SHP77 treated with DMSO at 0.1 percent for 48 hours (cell line): ENCODE measurements at places on chromosomes 1 and 21.

- DNase-seq: peak; percentile 72
Observed at GRCh38 chr1:22969304-22969709, 3.4 kb downstream of the LACTBL1 start.

DNA sequence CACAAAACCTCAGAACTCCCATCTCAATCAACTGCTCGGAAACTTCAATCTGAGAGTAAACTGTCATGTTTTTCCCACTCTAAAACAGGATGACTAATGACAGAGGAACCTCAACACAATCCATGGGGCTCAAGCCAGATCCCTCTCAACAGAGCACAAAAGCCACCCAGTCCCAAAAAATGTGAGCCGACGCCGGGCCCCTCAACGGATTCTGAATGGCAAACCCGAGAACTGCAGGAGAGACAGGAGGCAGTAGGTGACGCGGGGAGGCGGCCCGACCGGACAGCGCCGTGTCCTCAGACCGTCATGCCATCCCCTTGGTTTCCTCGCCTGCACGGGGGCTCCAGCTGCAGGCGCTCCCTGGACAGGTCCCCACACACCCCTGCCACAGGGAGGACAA, 53.4 kb downstream of the SSBP3 start:
- no peak for DNase-seq

DNA sequence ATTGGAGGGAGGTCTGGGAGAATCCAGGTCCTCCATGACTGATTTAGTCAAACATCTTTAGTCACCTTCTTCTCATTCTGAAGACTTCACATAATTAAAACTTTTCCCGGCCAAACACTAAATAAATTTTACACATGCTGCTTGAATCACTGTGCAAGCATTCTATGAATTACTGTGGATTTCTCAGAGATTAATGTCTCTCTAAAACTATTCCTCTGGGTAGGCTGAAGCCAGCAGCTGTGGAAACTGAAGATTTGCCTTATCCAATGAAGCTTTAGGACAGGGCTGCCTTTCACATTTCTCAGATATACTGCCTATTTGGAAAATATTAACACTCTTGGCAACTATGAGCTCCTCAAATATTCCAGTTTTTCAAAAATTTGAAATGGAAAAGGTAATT, 61.7 kb downstream of the JMJD4 start:
- no peak for DNase-seq

DNA sequence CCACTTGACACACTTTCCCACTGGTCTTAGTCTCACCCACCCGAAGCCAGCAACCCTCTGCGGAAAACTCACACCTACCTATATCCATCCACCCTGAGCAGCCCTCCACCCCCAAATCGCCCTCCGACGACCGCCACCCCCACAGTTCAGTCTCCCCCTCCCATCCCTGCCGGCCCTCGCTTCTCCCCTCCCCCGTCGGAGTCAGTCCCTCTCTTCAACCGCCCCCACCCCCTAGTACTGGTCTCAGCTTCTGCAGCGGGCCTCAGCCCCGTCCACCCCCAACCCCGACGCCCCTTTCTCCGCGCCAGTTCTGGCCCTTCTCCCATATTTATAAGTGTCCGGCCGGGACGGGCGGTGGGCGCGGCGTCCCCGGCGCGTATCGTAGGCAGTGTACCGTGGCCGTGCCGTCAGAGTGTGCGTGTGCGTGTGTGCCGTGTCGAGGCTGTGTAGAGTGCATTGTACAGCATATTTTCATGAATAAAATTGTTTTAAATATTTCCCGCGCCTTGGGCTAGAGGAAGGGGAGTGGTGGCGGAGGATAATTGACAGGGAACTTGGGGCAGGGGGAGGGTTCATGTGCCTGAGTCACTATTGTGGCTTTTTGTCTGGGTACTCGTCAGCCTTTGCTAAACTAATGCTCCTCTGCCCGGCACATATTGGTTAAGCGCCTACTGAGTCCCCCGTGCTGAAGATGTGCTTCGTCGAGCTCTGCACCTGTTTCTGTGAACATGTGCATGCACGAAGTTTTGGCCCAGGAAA, 22.0 kb downstream of the FOXO6 start:
- no peak for DNase-seq

DNA sequence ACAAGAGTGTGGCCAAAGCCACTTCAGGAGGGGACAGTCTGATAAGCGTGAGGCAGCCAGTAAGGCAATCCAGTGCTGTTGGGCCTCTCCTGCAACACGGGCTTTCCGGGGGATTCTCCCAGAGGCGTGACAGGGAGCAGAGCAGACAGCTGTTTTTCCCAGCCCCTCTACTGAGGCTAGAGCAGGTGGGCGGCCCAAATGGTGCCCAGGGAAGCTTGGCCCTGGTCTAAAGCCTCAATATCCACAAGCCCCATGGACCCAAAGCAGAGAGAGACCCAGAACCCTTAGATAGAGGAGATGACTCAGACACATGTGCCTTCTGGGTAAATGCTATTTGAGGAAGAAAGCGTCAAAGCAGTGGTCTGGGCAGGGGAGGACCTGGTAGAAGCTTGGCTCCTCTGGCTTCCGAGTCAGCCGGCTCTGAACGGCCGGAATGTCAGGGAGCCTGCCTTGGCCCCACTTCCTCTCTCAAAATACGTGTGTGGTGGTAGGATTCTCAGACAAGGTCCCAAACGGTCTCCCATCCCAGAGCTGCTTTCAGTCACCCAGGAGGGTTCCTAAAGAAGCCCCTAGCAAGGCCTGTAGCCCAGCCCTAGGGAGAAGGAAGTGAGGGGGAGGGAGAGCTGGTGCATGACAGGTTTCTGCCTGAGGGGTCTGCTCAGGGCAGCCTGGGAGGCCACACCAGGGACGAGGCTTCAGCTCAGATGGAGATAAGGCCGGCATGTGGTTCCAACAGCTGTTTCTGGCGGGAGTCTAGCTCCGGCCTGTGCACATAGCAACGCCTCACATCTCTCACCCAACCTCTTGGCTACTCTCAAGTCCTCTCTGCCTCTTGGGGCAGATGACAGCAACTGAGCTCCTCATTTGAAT, 28.8 kb downstream of the PIK3C2B start:
- no peak for DNase-seq

- DNase-seq: no peak
Observed at GRCh38 chr1:101943237-101943636, 53.5 kb downstream of the OLFM3 start.

DNA sequence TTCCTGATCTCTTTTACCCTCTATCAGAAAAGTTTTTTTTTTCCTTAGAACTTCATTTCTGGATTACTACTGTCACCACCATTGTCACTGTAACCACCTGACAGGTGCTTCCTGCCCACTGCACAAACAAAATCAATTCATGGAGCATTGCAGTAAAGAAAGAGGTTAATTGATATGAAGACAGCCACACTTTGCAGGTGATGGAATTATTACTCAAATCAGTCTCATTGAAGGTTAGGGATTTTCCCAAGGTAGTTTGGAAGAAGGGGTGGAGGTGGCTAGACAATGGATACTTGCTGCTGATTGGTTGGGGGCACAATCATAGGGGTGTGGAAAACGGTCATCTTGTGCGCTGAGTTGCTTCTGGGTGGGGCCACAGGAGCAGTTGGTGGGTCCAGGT, 230.8 kb upstream of the CACYBP start:
- DNase-seq: no peak

- peak; percentile 36 for DNase-seq
Observed at GRCh38 chr1:91851130-91852010, 34.6 kb downstream of the TGFBR3 start.

- DNase-seq: no peak
Observed at GRCh38 chr1:6028042-6028850, 17.4 kb upstream of the KCNAB2 start.

DNA sequence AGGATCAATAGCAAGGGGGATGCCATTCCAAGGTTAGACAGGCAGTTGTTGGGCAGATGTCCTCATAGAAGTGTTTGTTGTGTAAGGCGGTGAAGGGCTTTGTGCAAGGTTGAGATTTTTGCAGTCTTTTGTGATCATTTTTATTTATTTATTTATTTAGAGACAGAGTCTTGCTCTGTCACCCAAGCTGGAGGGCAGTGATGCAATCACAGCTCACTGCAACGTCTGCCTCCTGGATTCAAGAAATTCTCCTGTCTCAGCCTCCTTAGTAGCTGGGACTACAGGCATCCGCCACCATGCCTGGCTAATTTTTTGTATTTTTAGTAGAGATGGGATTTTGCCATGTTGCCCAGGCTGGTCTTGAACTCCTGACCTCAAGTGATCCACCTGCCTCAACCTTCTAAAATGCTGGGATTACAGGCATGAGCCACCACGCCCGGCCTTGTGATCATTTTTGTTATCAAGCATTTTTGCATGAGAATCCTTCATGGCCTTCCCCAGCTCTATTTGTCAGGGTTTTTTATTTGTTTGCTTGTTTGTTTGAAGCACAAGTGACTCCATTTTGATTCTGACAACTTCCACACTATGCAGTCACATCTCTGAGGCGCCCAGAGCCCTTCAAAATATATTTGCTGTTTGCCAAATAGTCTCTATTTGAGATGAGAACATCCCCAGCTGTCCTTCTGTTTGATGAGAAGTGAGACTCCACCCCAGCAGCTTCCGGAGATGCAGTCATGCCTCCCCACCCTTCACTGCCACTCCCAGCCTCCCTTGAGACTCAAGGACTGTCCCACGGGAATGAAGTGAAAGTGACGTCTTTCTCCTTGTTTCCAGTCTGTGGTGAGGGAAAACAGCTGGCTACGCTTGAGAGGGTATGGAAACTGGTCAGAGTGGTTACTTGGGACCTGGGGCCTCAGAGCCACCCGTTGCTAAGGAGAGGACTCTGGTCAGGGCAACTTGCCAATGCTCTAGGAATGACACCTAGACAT, 38.0 kb downstream of the TMEM50B start:
- DNase-seq: peak; percentile 66

DNA sequence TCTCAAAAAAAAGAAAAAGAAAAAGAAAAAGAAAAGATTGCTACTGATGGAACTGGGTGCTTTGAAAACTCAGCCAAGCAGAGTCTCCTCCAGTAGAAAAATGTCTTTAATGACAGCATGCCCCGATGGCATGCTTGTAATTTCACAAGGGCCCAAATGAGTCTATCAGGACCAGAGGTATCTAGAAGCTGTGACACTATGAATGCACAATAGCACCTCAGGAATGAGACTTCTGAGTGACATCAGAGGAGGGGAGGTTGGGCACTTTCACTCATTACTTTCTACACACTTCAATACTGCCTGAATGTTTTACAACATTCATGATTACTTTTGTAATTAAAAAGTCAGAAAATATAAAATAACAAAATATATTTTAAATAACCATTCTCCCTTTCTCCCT, 15.1 kb upstream of the CD58 start:
- DNase-seq: no peak

- no peak for DNase-seq
Observed at GRCh38 chr1:201545851-201546492, 7.0 kb downstream of the NAV1 start.

- DNase-seq: no peak
Observed at GRCh38 chr1:92425617-92426016, 61.1 kb downstream of the GFI1 start.

- DNase-seq: peak; percentile 56
Observed at GRCh38 chr1:65469889-65470340, 49.4 kb downstream of the LEPR start.

DNA sequence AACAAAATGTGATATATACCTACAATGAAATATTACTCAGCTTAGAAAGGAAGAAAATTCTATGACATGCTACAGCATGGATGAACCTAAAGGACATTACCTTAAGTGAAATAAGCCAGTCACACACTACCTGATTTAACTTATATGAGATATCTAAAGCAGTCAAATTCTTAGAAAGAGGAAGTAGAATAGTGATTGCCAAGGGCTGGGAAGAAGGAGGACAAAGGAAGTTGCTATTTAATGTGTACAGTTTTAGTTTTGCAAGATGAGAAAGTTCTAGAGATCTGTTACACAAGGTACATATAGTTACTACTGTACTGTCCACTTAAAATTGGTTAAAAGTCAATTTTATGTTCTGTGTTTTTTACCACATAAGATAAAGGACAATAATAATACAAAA, 87.5 kb upstream of the KCTD3 start:
- no peak for DNase-seq

DNA sequence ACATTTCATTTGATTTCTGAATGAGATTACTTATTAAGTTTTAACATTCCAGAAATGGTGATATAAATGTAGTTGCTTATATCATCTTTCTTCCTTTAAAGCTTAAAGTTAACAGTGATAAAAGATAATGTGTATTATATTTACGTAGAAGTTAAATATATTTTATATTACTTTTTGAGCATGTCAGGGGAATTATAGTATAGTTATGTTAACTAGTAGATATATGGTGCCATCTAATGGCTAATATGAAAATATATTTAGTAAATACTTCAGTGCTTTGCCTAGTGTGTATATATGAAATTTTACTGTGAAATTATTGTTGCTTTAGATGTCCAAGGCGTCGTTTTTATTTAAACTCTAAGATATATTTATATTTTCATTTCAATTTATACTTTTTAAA, 51.5 kb downstream of the SYT14 start:
- peak; percentile 9 for DNase-seq

DNA sequence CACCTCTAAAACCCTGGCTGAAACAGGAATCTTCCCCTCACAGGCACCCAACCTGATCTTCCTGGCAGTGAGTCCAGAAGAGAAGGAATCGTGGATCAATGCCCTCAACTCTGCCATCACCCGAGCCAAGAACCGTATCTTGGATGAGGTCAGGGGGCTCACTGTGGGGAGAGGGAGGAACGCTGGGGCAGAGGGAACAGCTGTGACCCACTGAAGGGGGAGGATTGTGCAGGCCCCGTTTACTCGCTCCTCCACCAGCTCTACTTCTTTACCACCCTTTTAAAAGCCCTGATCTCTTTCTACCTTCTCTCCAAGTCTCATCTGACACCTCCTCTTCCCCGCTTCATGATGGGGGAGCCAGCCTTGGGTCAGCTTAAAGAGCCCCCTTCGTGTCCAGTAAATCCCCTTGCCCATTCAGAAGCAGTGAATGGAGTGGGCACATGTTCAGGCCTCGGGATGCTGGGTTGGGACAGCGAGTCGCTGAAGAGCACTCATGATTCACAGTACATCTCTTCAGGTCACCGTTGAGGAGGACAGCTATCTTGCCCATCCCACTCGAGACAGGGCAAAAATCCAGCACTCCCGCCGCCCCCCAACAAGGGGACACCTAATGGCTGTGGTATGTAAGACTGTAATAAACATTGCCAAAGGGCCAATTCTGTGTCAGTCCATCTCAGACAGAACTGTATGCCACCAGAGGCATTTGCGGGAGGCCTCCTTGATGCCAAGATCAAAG, 7.3 kb downstream of the PLEKHO1 start:
- no peak for DNase-seq

DNA sequence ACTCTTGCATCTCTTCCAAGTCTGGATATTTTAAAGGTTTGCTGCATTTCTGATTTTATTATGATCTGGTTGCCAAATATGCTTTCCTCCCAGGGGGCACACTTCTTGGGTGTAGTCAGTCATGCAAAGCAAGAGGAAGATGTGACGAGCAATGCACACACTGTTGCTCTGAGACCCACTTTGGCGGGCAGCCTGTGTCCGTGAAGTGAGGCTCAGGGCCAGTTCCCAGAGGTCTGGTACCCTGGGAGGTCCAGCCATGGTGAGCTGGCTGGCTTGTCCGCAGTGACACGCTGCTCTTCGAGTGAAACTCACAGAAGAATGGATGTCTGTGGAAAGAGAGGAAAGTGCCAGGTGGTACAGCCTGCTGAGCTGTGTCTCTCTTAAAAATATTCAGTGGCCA, 52.8 kb upstream of the EDN2 start:
- no peak for DNase-seq

- DNase-seq: no peak
Observed at GRCh38 chr1:229887043-229887822, 179.8 kb upstream of the GALNT2 start.
